Endodermal cell (in vitro differentiated cells): ENCODE measurements at places on chromosomes 3 and 15. TPM values are rescaled to one million over a fixed set of nuclear protein-coding genes. Genes with fewer than 3 reads are reported as not detected.

The CELF6 gene
- 0.40 to 0.76 TPM (median 0.62 TPM) in 3 replicates for total RNA-seq

- no peak overlapping the region for H3K27ac ChIP-seq
- H3K4me3 ChIP-seq, result no peak overlapping the region
- H3K4me1 ChIP-seq, result no peaks in the 10 kb centered on the region
- no peaks in the 10 kb centered on the region for H3K27me3 ChIP-seq
- peak; percentile 57 for DNase-seq
- no peaks in the 10 kb centered on the region for H3K36me3 ChIP-seq
Measured at GRCh38 chr3:171165499-171165921, 139.0 kb upstream of the SLC2A2 start.

GRCh38 chr3:156906275-156906674 lies 80.1 kb downstream of the LEKR1 start:
- no peaks in the 10 kb centered on the region for H3K27me3 ChIP-seq
- no peak overlapping the region for H3K27ac ChIP-seq
- no peaks in the 10 kb centered on the region for H3K36me3 ChIP-seq
- H3K4me3 ChIP-seq, result no peak overlapping the region
- no peaks in the 10 kb centered on the region for H3K4me1 ChIP-seq

GRCh38 chr15:81785679-81786078 lies 260.1 kb downstream of the MEX3B start:
- peaks cover 16% of the 10 kb centered on the region for H3K27me3 ChIP-seq
- peaks cover 4% of the 10 kb centered on the region for H3K4me1 ChIP-seq
- no peak overlapping the region for H3K4me3 ChIP-seq
- DNase-seq, result no peak
- H3K36me3 ChIP-seq, result peaks cover 11% of the 10 kb centered on the region

GRCh38 chr15:67458331-67459029 lies 62.5 kb upstream of the C15orf61 start:
- peaks cover 29% of the 10 kb centered on the region for H3K27me3 ChIP-seq
- no peak overlapping the region for H3K4me3 ChIP-seq
- no peak overlapping the region for H3K27ac ChIP-seq
- H3K36me3 ChIP-seq, result no peaks in the 10 kb centered on the region
- no peak for DNase-seq
- no peaks in the 10 kb centered on the region for H3K4me1 ChIP-seq

DNA sequence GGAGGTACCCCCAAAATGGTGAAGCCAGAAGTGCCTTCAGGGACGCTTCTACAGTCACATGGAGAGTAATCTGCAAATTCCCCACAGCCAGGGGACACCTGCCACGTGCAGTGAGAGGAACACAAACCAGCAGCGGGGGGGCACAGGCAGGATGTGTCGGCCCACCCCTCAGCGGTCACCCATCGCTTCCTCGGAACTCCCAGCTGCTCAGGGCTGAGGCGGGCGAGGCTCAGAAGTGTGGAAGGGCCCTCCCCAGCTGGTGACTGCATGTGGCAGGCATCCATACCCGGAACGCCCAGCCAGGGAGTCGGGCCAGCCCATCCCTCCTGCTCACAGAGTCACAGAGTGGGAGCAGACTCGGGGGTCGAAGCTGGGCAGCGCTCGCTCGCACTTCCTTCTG lies 63.7 kb downstream of the SLC12A8 start:
- no peaks in the 10 kb centered on the region for H3K36me3 ChIP-seq
- H3K27ac ChIP-seq, result no peak overlapping the region
- no peak overlapping the region for H3K4me3 ChIP-seq
